Activated CD8-positive, alpha-beta T cell treated with anti-CD3 and anti-CD28 coated beads, Interleukin-2, amount 10 ng/mL, durations not matched to agents 7 days and 5 days (primary cell): ENCODE measurements at places on chromosomes 3 and 15.

GRCh38 chr3:7927015-7927414 is 574.6 kb upstream of the LMCD1 start:
- no peak for DNase-seq

- no peak for DNase-seq
These were observed 340.9 kb upstream of the ICE2 start for GRCh38 chr15:60819860-60820259.

DNA sequence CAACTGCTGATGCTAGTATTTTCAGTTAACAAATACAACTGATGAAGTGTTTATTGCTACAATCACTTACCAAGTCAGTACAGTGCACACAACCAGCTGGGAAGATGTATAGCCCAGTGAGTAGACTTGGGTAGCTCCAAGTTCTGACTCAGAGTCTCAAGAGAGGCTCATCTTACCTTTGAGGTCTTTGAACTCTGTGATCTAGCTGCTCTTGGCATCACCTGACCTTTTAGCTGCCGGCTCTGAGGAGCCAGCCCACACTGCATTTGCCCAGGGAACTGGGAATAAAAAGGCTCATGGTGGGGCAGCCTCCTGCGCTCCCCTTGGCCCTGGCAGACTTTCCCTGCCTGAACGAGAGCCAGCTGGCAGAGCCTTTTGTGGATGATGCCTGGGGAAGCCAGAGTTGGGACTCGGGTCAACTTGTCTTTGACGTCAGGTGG is 82.6 kb downstream of the CEMIP start:
- DNase-seq: no peak

GRCh38 chr15:57961919-57962318 is 103.6 kb downstream of the ALDH1A2 start:
- no peak for DNase-seq

DNA sequence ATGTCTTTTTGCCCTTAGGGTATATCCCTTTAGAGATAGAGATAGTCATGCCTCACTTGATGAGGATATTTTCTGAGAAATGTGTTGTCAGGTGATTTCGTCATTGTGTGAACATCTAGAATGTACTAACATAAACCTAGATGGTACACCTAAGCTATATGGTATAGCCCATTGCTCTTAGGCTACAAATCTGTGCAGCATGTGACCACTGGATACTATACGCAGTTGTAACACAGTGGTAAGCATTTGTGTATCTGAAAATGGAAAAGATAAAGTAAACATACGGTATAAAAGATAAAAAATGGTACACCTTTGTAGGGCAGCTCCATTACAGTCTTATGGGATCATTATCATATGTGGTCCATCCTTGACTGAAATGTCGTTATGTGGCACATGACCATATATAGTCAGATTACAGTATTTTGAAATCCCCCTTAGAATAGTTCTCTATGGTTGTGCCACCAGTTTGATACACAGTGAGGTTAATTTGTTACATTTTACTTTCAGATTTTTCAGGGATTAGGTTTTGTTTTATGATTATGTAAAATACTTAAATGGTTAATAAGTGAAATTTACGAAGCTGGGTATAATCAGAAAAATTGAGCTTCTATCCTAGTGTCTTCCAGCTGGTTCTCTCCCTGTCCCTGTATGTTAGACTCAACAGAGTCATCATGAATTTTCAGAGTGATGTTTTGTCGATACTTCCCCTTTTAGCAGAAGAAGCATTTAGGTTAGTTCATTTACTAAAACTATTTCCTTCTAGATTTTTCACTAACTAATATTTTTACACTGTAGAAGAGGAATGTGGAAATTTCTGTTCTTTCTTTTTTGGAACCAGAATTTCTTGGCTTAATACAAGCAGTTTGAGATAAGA is 12.8 kb downstream of the SETD5 start:
- DNase-seq: no peak

DNA sequence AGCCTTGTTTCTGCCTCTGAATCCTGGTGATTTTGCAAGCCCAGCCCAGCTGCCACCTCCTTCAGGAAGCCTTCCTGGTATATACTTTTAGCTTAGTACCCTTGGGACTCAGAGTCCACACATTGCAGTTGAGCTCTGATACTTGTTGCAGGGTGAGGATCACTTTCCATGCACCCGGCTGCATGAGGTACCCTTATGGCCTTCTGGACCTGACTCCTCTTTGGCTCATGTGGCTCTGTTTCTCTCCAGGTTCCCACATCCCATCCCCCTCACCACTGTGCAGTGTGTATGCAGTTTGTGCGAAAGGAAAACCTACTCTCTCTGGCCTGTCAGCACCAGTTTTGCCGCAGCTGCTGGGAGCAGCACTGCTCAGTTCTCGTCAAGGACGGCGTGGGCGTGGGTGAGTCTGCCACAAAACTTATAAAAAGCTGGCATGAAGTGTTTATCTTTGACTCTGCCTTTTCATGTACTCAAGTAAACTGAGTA is 23.1 kb upstream of the P4HTM start:
- no peak for DNase-seq

DNA sequence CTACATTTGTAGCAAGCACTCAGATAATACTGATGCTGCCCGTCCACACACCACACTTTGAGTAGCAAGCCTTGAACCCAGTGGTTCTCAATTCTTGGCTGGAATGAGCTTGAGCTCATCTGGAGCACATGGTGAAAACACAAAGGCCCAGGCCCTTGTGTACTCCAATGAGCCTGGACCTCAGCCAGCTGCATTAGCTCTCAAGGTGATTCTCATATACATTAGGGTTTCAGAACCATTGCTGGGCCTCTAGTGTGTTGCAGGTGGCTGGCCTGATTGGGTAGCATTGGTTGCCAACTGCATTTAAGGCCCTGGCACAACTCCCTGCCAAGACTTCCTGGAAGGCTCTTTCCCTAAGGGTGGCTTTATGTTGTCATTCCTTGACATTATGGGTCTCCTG is 23.4 kb upstream of the ZFAND6 start:
- DNase-seq: no peak
